ENCODE measurements at places on chromosomes 13 and 19. TPM values are rescaled to one million over a fixed set of nuclear protein-coding genes. Genes with fewer than 3 reads are reported as not detected.

DNA sequence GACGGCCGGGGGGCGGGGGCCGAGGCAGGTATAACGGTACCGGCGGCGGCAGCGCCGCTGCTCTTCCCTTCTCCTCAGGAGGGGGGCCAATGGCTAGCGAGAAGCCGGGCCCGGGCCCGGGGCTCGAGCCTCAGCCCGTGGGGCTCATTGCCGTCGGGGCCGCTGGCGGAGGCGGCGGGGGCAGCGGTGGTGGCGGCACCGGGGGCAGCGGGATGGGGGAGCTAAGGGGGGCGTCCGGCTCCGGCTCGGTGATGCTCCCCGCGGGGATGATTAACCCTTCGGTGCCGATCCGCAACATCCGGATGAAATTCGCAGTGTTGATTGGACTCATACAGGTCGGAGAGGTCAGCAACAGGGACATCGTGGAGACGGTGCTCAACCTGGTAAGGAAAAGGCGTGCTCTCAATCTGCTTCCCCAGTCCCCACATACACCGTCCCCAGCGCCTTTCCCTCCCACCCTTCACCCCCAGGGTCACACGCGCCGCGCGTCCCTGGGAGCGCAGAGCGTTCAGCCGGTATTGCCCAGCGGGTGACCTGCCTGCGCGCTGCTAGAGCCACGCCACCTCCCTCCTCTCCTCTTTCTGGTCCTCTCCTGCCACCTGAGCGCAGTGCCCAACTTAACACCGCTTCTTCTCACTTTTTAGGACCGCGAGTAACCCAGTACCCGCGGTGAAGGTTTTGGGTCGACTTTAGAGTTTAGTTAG, 814 bp downstream of the NBEA start:
- DNase-seq = peak; percentile 69

GRCh38 chr13:98582947-98583346, 6.0 kb upstream of the STK24 start:
- DNase-seq = no peak

DNA sequence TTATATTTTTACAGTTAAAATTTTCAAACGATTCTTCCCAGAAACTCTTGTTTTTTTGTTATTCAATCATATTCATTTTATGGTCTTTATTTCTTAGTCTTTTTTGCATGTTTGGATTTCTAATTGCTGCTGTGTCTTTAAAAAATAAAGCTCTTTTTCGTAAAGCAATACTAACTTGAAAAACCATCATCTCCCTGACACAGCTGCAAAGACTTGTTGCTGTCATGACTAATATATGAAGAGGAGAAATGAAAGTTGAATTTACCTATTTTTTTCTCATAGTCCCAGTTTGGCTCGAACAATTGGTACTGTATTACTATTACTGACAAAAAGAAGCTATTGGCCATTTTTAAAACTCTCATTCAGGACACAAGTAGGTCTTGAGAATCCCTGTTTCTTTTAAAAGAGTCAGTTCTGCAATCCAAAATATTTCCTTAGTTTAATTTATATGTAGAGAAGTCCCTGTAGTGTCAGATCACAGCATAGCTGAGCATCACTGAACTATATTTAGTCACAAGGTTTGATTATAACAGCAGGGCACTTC, 12.1 kb upstream of the SPART start:
- no peak for DNase-seq

The FGF9 gene
- not detected for polyA plus RNA-seq

The NTN5 gene
- polyA plus RNA-seq = 0.74 TPM

DNA sequence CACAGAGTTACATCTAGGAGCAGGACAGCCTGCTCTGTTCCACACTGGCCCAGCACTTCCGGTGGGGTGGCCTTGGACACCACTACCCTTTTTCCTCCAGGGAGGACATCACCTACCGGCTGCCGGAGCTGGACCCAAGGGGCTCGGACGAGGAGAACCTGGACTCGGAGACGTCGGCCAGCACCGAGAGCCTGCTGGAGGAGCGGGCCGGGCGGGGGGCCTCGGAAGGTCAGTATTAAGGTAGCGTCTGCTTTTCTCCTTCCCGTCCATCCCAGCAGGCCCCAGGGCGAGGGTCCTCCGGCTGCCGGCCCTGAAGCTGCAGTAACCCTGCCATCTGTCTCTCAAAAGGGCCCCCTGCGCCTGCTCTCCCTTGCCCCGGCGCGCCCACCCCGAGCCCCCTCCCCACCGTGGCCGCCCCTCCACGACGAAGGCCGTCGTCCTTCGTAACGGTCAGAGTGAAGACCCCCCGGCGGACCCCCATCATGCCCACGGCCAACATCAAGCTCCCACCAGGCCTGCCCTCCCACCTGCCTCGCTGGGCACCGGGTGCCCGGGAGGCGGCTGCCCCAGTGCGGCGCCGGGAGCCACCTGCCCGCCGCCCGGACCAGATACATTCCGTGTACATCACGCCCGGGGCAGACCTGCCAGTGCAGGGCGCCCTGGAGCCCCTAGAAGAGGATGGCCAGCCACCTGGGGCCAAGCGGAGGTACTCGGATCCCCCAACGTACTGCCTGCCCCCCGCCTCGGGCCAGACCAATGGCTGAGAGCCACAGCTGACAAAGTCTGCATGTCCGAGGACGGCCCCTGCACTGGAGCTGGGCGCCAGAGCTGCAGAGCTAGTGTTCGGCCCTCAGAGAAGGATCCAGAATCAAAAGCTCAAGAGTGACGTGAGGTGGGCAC, 3.4 kb upstream of the USE1 start:
- no peak for DNase-seq

The ZNF865 gene
- polyA plus RNA-seq = 5.0 TPM

DNA sequence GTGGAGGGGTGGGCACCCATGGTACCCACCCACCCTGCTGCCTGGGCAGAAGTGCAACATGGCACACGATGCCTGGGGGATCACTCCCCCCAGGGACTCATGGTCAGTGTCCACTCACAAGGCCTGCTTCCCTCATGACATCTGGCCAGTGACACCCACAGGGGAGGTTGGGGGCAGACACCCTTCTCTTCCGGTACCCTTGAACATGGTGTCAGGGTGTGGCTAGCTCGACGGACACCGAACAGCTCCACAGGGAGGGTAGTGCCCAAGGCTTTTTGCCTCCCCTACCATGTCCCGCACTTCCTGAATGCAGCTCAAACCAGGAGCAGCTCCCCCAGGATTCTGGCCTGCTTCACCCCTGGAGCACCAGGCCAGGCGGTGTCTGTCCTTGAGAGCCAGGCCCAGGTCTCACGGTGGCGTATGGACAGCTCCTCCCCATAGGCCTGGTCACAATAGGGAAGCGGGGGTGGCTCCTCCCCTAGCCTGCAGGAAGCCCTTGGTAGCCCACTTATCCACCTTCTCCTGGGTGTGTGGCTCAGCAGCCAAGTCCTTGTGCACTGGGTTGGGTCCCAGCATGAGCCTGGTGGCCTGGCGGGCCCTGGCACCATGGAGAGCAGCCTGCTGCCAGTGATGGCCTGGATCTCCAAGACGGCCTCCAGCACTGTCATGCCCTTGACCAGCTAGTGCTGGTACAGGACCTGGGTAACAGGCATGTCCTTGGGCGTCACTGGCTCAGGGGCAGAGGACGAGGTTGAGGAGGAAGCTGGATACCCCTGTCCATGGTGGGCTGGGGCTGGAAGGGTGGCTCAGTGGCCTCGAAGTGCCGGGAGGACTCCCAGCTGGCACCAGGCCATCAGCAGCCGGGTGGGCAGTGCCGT, 7.8 kb downstream of the ACP4 start:
- DNase-seq = peak; percentile 28

DNA sequence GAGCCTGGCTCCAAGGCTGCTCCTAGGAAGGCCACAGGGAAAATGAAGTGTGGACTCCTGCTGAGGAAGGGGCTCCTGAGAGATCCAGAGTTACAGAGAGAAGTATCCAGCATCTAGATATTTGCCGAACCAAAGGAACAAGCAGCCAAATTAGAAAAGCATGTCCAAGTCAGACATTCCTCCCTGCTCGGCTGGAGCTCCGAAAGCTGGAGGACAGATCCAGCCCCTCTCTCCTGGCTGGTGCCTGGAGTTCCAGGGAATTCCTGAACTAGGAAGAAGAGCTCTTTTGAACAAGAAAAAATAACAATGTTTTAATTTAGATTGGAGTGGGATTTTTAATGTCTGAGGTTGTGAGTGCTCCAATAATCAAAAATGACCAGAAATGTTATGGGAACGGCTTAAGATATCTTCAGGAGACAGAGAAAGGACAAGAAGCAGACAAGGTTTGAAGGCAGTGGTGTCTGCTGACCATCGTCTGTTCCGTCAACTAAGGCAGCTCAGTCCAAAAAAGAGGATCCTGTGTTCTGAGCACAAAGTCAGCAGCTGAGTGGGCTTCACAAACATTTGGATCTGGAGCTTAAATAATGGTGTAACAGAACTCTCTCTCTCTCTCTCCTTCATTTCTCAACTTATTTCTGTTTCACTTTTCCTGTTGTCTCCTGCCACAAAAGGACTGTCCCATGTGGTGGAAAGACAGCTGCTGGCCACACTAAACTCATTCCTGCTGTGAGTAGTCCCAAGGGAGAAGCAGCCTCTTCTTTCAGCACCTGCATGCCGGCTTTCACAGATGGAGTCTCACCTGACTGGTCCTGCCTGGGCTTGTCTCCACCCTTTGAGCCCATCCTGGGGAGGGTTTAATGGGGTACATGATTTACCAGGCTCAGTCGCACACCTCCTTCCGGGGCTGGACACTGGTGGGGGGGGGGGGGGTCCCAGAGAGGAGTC, 31.5 kb upstream of the IRS2 start:
- DNase-seq = no peak

The OR7C1 gene
- not detected for polyA plus RNA-seq

DNA sequence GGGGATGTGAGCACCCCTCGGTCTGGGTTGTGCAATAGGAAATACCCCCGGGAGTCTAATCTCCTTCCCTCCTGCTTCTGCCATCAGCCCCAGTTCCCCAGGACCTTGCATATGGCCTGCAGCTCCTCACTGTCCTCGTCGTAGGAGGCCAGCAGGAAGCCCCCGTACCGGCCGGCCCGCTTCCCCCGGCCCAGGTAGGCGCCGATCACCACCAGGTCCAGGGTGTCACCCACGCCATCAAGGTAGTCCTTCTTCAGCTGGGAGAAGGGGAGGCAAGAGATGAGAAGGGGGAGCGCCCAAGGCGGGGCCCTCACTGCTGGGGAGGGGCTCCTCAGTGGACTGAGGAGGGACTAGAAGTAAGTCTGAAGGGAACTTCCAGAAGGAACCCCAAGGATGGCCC, 10.4 kb upstream of the PLA2G4C start:
- DNase-seq = no peak

DNA sequence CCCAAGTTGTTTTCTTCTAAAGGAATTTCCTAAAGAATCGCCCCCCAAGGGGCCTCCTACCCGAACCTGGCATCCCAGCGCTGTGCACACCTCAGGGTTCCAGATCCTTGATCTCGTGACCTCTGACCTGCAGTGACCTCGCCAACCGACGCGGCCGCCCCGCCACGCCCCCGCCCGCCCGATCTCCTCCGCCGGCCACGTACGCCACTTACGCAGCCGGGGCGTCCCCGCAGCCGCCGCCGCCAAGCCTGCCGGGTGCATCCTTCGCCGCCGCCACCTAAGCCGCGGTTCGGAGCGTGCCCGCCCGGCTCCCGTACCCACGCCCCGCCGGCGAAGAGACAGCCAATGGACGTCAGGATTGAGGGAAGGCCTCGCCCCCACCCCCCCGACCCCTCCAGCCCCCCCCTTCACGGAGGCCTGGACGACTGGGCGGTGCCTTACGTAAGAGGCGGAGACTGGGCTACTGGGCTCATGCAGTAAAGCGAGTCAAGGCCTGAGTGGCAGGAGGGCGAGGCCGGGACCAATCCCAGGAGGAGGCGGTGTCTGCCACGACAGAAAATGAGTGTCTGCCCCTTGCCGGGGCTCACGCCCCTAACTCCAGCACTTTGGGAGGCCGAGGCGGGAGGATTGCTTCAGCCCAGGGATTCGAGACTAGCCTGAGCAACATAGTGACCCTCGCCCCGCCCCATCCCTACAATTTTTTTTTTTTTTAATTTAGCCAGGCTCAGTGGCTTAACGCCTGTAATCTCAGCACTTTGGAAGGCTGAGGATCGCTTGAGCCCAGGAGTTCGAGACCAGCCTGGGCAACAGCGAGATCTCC, at the start of gene YIF1B:
Gene YIF1B, minus strand, starts transcription at position 291 of the 820 bp plus-strand sequence. Its CDS starts 30 bp downstream, at position 261.
- DNase-seq = peak; percentile 99

The TNPO2 gene
- polyA plus RNA-seq = 112 TPM

- DNase-seq = no peak
Measured at GRCh38 chr19:46915386-46915785, 54.6 kb downstream of the ARHGAP35 start.

- no peak for DNase-seq
Measured at GRCh38 chr19:31331536-31331935, 17.7 kb downstream of the TSHZ3 start.

The ADPRHL1 gene
- polyA plus RNA-seq = 1.2 TPM

GRCh38 chr13:30668312-30668711, 50.6 kb downstream of the USPL1 start:
- no peak for DNase-seq

The TLE6 gene
- polyA plus RNA-seq = 2.6 TPM

- DNase-seq = peak; percentile 20
Measured at GRCh38 chr19:21256722-21257121, 72.5 kb downstream of the ZNF708 start.

The MAP1S gene
- 18.4 TPM for polyA plus RNA-seq

DNA sequence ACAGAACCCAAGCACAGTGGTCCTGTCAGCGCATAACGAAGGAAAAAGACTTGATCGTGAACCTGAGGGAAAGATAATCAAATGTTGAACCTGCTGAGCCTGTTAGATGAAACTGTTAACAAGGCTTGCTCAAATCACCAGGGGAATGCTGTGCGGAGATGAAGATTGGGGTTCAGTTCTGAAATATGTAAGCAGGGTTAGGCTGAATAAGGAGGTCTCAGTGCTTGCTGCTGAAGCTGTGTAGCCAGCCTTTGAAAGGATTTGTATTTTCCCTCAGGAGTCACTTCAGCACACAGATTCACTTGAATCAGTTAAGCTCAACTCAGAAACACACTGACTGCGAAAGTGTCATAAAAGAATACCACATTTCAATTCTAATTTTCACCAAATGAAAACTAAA, 793.5 kb downstream of the OLFM4 start:
- no peak for DNase-seq

- no peak for DNase-seq
Measured at GRCh38 chr13:49343255-49343654, 95.5 kb downstream of the CDADC1 start.
